ENCODE measurements at places on chromosomes 6 and 20.

- no peak for DNase-seq
These were observed 156.0 kb upstream of the SOX4 start for GRCh38 chr6:21437581-21437980.

DNA sequence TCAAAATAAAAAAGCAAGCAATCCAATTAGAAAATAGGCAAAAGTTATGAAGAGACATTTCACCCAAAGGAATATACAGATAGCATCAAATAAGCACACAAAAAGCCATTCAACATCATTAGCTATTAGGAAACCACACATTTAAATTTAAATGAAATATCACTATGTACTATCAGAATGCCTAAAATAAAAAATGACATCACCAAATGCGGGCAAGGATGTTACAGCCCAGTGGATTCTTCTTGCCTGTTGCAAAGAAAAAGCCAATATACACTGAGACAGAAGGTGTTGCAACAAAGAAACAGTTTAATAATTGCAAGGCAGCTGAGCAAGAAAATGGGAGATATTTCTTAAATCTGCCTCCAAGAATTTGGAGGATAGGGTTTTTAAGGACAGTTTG lies 31.0 kb upstream of the MBOAT1 start:
- no peak for DNase-seq

DNA sequence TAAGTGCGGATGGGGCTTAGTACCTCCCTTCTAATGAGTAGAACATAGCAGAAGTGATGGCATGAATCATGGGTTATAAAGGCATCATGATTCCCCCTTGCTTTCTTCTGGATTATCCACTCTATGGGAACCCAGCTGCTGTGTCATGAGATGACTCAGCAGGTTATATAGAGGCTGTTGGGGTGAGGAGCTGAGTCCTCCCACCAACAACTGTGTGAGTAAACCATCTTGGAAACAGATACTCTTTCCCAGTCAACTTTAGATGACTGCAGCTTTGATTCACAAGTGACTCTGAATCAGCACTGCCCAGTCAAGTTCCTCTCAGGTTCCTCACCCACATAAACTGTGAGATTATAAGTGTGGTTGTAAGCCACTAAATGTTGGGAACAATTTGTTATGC lies 46.3 kb downstream of the FAM83B start:
- DNase-seq: no peak

DNA sequence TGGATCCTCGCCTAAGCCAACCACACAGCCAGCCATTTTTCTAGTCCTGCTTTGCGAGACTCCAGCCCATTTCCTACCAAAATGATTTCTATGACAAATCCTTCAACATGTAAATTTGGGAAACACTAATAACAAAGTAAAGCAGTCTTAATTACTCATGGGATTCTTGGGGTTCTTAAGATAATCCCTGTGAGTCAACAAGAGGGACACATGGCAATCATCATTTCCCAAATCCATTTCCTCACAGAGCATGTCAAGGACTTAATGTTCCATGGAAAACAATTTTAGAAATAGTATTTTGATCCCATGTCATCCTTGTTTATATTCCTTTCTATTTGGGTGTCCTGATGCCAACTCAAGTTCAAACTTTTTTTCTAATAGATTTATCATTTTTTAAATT lies 322.7 kb upstream of the NOX3 start:
- DNase-seq: no peak

- no peak for DNase-seq
These were observed 6.7 kb downstream of the MYO6 start for GRCh38 chr6:75755704-75756103.
